GM19239 (cell line): ENCODE measurements at places on chromosomes 12 and 14.

GRCh38 chr14:90332271-90332584 is 487 bp upstream of the NRDE2 start:
- no peak for DNase-seq

DNA sequence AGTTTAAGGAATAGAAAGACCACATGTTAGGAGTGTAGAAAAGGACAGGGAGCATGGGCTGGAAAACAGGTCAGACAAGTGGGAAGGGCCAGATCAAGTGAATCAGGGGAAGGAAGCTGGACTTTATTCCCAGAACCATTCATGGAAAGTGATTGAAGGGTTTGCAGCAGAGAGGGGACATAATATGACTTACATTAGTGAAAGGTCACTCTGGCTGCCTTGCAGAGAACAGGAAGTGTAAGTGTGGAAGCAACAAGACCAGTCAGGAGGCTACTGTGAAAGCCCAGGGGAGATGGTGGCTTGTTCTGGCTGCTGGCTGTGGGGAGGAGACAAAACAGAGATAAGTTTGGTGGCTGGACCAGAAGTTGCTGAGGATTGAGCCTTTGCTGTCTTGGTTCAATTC is 69.1 kb downstream of the VCPKMT start:
- DNase-seq: peak; percentile 80

DNA sequence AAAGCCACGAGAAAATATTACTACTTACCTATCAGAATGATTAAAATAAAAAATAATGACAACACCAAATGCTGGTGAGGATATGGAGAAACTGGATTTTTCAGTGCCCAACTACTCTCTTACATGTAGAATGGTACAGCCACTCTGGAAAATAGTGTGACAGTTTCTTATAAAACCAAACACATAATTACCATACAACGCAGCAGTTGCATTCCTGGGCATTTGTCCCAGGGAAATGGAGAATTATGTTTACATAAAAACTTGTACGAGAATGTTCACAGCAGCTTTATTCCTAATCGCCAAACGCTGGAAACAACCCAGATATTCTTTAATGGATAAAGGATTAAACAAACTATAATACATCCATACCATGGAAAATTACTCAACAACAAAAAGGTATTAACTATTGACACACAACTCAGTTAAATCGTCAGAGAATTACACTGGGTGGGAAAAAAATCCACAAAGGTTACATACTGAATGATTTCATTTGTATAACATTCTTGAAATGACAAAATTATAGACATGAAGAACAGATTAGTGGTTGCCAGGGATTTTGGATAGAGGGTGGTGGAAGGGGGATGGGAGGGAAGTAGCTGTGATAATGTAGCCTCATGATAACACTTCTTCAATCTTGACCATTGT is 35.4 kb downstream of the TAOK3 start:
- no peak for DNase-seq

DNA sequence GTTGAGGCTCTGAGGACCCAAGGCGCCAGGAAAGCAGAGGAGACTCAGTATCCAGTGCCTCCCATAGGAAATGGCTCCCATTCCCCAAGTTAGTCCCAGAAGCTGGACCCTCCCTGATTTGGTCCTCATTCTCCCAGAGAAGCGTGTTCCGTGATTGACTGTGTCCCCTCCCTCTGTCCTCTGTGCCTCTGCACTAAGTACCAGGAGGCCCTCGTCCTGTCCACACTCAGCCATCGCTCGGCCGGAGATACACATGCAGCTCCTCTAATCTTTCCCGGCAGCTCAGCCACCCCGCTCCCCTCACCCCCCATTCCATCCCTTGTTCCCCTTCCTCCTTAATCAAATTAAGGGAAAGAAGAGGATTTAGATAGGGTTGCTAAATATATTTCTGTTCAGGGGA is 28.3 kb upstream of the ATP2A2 start:
- no peak for DNase-seq

- DNase-seq: no peak
Observed at GRCh38 chr14:26304056-26304455, 293.8 kb downstream of the NOVA1 start.

- no peak for DNase-seq
Observed at GRCh38 chr14:37241198-37241597, 43.5 kb downstream of the MIPOL1 start.

DNA sequence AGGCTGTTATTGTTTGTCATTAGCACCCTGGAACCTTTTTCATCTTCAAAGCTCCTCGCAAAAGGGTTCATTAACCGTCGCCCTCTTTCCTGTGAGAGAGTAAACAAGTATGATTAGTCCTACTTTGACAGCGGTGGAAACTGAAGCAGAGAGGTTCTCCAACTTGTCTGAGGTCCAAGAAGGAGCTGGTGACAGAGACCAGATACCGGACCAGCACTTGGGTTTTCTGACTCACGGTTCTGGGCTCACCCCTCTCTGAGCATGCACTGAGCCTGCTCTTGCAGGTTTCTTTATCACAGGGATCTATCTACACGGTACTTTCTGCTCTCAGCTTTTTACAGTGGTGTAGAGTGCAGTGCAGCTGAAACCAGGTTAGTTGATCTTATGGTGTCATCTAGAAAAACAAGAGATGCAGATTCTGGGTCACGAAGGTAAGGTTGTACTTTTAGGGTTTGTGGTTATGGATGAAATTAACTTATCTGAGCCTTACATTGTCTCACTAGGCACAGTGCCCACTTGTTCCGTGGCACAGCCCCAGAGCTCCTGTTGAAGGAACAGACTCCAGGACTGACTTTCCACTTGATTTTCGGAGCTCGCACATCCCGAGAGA is 62.1 kb downstream of the PPP2R5C start:
- DNase-seq: no peak
